Activated naive CD4-positive, alpha-beta T cell treated with anti-CD3 and anti-CD28 coated beads for 36 hours (primary cell): ENCODE measurements at places on chromosomes 3 and 15.

GRCh38 chr3:69699183-69699582 is 40.1 kb upstream of the MITF start:
- no peak for DNase-seq

DNA sequence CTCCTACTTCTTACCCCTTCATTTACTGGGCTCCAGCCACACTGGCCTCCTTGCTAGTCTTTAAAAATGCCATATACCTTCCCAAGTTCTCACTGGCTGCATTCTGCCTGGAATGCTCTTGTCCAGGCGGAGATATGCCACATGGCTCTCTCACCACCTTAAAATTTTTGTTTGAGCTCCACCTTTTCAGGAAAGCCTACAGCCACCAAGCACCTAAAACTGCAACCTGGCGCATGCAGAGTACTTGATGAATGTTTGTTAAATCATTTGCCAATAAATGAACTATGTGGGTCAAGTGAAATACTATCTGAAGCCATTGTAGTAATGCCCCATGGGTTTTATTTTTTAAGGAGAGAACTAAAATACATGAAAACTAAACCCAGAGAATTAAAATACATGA is 54.3 kb downstream of the GLB1 start:
- DNase-seq: no peak

DNA sequence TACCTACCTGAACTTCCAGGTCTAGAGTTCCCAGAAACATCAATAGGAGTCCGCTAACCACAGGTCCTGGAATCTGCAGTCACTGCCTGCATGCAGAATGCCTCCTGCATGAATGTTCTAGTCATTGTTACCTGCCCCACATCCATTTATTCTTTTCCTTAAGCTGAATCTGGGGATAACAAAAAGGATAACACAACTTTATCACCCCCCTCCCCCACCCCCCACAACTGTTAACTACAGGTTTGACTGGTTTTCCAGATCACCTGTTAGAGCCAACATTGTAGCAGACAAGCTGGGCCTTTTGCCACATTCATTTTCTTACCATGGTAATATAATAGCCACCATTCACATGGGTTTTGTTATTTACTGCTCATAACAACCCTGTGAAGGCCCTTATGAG is 4.6 kb upstream of the CTSH start:
- no peak for DNase-seq

DNA sequence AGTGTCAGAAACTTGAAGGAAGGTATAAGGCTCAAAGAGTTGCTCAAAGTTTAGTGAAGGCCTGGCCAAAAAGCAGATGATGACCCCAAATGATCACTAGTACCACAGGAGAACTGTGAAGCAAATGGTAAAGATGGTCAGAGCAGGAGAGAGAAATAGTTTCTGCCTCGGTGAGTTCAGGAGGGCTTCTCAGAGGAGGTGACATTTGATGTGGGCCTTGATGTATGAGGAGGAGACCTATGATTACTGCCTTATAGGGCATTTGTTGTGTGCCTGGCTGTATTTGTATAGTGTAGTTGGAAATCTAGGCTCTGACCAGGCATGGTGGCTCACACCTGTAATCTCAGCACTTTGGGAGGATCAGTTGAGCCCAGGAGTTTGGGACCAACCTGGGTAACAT is 50.4 kb downstream of the DNASE1L3 start:
- DNase-seq: no peak

GRCh38 chr3:51933471-51934138 is 8.1 kb downstream of the RRP9 start:
- no peak for DNase-seq

- DNase-seq: no peak
These were observed 128.2 kb downstream of the SOX2 start for GRCh38 chr3:181839916-181840297.

DNA sequence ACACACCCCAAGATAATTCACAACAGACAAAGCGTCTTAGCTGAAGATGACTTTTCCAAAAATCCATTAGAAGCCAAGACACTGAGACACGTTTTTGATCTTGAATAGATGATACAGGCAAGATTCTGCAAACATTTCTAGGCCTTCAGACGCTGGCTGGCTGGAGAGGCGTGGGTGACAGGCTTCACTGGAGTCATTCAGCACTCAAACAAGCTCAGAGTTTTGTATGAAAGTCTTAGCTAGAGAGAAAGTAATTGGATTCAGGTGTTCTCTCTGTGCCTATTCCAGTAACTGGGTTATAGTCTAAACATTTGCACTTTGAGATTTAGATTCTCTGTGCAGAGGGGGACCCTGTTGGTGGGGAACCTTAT is 147.7 kb upstream of the BHLHE40 start:
- DNase-seq: peak; percentile 68

DNA sequence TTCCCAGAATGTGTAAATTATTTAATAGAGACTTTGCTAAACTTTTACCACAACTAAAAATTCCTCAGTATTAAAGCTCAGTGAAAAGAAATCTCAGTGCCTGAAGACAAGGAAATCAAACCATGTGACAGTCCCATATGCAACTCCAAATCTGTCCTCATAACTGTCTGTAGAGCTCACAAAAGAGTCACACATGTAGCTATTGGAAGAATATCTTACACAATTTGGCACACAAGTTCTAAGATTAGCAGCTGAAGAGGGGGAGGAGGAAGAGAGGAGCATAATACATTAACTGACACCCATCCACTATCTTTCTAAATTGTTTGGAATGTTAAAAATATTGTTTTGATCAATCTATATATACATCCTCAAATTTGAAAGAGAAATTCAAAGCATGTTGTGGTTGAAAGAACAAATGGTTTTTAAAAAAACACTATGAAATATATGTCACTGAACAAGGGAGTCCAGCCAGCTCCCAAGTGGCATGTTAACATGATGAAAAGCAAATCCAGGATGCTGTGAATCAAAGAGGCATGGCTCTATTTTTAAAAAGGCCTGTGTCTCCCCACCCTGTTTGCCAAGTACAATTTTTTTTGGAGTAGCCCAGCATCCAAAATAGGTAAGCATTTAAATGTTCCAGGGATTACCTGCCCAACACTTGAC is 126.3 kb upstream of the NANOGP8 start:
- no peak for DNase-seq

GRCh38 chr3:69737392-69737791 is 1.9 kb upstream of the MITF start:
- no peak for DNase-seq

- no peak for DNase-seq
These were observed 60.2 kb downstream of the SCN5A start for GRCh38 chr3:38588995-38589937.

GRCh38 chr15:28900892-28901586 is 15.3 kb downstream of the APBA2 start:
- no peak for DNase-seq

DNA sequence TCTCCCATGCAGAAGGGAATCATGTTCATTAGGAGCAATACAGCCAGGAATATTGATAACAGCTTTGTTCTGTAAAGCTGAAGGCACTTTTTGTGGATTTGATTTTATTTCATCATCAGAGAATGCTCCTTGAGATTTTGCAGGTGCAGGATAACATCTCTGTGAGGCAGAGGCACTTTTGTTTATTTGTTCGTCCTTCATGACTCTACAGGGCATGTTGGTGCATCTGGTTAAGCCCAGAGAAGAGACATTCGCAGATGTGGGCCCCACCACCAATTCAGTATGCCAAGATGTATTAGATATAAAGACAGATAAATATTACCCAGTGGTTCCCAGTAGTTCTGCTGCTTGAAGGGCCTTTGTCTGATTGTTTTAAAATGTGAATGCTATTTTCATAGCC is 368.1 kb upstream of the SEMA6D start:
- no peak for DNase-seq

- no peak for DNase-seq
These were observed 10.4 kb downstream of the SLC28A1 start for GRCh38 chr15:84894736-84895425.
